ENCODE measurements at places on chromosomes 1 and 21.

- no peak for DNase-seq
Measured at GRCh38 chr1:202085682-202086373, 36.9 kb upstream of the GPR37L1 start.

- no peak for DNase-seq
Measured at GRCh38 chr1:209805875-209806760, at the start of gene IRF6. TSS of gene IRF6 (minus strand) at chr1:209806142. CDS start at chr1:209801413, 4,729 bp downstream.

DNA sequence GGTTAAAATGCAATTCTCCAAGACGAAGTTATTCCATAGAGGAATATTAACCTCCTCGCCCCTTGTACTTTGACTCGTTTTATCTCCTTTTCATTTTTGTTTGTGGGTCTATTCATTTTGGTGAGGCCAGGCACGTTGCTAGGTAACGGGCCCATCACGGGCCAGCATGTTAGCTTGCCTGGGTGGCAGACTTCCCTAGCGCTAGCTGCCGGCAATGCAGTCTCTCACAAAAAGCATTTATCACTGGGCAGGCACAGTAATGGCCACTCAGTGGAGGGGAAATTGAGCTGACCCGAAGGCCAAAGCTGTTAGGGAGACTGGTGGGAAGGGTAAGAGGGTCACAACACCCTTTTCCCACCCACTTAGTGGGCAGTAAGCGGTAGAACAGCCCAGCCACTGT lies 234.4 kb upstream of the FOXD3 start:
- no peak for DNase-seq

DNA sequence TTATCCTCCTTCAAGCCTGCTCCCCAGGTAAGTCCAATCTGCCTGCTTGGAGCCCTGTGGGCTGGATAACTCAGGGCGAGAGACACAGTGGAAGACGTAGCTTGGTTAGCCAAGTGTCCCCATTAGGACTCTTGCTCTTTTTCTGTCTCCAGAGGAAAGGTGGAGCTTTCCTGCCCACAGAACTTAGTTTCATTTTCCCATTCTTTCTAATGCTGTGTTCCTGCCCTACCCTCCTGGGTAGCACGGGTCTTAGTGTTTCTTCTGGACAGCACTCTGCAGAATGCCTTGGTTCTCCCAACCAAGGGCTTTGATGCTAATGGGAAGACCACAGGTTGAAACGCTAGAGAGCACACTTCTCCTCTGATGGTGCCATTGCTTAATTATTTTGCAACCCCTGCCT lies 92.5 kb upstream of the LRRC8D start:
- DNase-seq, result no peak

DNA sequence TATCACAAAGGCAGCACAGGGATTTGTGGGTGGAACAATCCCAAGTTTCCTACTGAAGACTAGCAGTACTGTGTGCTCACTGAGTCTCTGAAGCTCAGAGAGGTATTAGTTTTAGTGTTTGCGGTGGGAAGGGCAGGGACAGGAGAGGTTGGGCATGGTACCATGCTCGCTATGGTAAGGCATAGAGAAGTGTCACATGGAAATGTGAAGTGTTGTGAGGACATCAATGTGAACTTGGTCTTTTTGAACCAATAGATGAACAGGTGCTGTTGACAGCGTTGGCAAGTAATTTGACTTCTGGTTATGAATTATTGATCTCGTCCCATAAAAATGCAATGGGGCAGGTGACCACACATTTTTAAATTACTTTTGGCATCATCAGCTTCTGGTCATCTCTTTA lies 55.8 kb upstream of the ADAMTS1 start:
- DNase-seq, result peak; percentile 82

Measured in SHP77 treated with DMSO at 0.1 percent for 48 hours (cell line).